ENCODE measurements at places on chromosomes 3 and 15.
A peak's percentile ranks its signal among the peaks of the same experiment; 100 is the strongest.

- ATAC-seq, result no peak
Measured at GRCh38 chr15:97013491-97013890, 683.0 kb downstream of the NR2F2 start.

DNA sequence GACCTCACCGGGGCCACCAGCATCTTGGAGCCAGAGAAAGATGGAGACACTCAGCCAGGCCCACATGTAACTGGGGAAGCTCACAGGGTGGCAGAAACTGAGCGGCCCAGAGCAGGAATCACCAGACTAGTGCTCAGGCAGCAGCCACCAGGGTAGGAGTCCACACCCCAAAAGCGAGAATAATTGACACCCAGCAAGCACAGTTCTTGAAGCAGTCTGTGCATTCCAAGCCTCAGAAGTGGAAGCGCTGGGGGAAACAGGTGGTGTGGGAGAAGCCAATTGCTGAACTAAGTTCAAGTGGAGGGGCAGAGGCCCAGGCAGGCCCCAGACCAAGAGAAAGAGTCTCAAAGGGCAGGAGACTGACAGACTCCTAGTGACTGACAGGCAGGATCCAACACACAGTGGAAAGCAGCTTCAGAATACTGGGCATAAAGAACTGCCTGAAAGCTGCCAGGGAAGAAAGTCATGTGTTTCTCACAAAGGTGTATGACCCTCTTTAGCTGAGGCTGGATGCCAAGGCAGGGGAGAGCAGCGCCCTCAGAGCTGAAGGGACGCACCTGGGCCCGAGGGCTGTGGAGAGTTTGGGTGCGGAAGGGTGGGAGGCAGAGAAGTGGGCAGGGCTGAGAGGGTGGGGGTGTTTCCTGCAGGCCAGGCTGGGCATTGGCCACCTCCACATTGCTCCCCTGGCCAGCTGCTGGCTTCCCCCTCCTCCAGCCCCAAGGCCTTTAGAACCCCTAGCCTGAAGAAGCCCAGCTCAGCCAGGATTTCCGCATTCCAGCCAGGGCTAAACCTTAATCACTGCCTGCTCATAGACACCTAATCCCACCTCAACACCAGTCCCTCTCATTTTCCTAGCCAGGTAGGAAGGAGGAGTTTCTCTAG is 7.7 kb downstream of the NT5DC2 start:
- ATAC-seq, result no peak

GRCh38 chr3:40477666-40478065 is 744 bp downstream of the ZNF619 start:
- ATAC-seq, result no peak

- no peak for ATAC-seq
Measured at GRCh38 chr3:122168044-122168443, 15.4 kb upstream of the CASR start.

DNA sequence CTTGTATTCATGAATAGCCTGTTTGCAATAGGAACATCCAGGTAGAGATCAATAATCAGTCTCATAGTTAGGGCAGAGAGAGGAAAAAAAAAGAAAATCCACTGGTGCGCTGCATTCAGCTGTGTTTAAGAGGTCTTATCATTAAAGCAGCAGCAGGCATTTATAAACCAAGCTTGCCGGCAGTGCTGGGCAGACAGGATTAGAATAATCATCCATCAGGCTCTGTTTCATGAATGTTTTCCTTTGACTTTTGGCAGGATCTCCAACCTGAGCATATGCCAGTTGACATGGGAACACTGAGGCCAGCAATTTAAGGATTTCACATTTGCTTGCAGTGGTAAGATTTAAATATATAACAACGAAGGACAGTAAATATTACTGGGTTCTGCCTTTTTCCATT is 305.2 kb upstream of the SEMA6D start:
- ATAC-seq, result no peak

DNA sequence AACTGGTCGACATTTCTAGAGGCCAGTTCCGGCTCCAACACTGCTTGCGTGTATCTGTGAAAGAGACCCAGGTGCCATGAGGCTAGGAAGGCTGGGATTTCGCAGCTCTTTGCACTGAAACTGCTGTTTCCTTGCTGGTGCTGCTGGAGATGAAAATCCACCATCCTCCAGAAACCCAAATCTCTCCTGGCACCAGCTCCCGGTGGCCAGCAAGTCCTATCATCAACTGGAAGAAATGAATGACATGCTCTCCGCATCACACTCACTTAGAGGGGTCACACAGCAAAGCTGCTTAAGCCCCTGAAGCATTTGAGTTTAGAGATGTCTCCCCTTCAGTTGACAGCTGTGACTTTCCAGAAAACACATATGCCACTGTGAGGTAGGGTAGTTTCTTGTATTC is 471.8 kb upstream of the PROK2 start:
- ATAC-seq, result no peak

DNA sequence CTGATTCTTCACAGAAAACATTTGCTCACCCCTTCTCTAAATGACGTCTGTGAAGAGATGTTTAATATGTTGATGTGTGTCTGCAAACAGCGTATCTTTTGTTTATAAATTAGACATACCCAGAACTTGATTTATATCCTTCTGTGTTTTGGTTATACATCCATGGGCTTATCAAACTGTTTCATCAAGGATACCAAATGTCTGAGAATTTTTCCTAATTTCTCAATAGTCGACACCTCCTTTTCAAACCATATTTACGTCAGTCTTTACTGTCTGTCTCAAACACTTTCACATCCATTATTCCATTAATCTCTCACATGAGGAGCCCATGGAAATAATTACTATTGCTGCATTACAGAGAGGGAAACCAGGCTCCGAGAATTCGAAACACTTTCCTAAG is 85.4 kb downstream of the FGF12 start:
- no peak for ATAC-seq

GRCh38 chr3:78690766-78691165 is 1077.0 kb downstream of the ROBO1 start:
- no peak for ATAC-seq

DNA sequence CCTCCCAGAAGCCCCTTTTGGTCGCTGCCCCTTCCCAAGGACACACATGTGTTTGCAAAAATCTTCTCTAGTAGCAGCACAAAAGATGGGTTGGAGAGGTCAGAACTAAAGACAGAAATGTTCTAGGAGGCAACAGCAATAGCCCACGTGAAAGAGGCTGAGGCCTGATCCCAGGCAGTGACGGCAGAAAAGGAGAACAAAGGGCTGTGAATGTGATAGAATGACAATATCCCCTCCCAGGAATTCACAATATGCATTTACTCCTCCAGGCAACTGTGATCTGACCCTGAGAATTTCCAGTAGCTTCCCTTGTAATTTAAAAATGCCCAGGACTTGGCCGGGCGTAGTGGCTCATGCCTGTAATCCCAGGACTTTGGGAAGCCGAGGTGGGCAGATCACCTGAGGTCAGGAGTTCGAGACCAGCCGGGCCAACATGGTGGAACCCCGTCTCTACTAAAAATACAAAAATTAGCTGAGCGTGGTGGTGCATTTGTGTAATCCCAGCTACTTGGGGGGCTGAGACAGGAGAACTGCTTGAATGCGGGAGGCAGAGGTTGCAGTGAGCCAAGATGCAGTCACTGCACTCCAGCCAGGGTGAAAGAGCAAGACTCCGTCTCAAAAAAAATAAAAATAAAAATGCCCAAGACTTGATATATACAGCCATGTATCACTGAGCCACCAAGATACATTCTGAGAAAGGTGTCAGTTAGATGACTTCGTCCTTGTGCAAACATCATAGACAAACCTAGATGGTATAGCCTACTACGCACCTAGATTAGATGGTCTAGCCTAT is 43.6 kb upstream of the PIAS1 start:
- ATAC-seq, result no peak

DNA sequence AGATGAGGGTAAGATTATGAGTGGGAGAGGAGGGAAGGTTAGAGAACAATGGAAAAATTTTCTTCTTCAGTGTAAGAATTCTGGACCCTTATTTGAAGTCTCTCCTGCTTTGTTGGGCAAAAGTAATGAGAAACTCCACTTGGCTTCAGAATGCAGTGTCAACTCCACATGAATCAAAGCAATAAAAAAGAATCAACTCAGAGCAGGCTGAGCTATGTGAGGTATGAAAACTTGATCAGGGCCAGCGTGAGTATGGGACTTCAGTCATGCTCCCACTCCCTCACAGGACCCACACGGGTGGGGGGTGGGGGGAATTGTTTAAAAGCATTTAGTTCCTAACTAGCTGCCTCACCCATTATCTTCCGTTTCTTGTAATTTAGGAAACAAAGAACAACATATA is 502.2 kb downstream of the PDCD6IP start:
- no peak for ATAC-seq

DNA sequence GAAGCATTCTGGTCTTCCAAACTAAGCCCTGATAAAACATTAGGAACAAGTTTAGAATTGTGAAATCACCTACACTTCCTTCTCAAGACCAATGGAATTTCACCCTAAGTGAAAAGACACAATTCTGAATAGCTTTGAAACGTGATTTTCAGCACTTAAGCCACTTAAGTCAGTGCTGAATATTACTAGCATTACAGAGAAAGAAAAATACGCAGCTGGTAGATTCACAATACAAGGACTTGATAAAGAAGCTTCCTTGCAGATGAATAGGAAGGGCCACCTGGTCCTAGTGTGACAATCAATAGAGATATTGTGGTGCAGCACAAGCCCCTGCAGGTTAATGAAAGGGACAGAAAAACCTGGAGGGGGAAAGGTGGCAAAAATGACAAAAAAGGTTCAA is 353.1 kb upstream of the ALCAM start:
- no peak for ATAC-seq

DNA sequence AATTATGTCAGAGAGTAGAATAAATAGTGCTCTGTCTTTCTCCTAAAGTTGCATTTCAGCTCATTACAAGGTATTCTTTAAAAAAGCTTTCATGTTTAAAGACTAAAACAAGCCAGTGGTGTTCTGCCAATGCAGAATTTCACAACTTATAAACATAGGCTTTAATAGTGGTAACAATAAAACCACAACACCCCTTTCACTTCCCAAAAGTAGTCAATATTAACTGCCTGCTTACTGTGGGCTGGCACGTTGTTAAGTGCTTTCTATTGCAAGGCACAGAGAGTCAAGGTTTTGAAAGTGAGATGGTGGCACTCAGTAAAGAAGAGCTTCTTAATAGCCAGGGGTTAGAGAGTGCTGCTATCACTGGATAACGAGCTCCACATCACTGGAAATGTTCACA is 8.4 kb upstream of the RTP1 start:
- ATAC-seq, result no peak

DNA sequence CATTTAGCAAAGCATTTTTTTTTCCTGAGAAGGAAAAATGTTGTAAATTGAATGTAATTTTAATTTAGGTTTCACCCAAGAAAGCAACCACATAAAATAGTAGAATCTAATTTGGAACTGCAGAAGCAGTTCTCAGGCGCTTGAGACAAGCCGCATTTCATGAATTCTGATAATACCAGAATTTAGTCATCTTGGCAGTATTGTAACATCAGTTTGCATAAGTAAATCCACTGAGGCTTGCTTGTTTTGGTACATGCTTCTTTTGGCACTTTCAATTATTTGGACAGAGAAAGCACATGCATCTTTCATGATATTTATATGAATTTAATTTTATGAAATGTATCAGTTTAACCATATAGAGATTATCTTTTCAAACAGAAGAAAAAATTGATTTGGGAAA is 389.7 kb upstream of the ROBO1 start:
- ATAC-seq, result no peak

DNA sequence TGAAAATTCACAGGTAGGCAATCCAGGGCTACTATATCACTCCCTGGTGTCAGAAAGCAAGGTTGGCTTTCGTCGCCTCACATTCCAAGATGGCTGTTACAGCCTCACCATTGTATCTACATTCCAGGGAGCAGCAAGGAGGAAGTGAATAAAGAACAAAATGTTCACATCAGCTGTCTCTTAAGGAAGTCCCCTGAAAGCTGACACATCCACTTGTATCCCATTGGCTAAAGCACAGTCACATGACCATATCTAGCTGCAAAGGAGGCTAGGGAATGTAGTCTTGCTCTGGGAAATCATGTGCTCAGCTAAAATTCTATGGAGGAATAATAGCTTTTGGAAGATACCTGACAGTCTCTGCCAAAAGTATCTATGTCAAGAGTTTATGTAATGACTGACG is 12.8 kb upstream of the GATA2 start:
- no peak for ATAC-seq

GRCh38 chr3:193686665-193687483 is 93.9 kb downstream of the OPA1 start:
- no peak for ATAC-seq

DNA sequence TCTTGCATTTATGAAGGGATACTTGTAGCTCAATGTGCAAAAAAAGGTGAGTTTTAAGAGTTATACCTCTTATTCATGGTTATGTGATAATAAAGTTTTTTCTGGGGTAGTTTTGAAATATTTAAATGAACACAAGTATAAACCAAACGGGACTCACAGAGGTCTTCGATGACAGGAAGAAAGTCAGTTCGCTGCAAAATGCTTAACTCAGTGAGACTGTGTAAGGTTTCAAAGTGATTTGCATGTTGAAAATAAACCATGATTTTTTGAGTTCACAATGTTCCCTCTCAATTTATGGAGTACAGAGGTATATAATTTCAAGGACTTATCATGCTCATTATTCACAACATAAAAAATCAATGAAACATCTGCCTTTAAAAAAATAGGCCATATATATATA is 36.3 kb upstream of the MYH15 start:
- ATAC-seq, result no peak

GRCh38 chr15:63072809-63073277 is 30.3 kb downstream of the TPM1 start:
- ATAC-seq, result no peak

DNA sequence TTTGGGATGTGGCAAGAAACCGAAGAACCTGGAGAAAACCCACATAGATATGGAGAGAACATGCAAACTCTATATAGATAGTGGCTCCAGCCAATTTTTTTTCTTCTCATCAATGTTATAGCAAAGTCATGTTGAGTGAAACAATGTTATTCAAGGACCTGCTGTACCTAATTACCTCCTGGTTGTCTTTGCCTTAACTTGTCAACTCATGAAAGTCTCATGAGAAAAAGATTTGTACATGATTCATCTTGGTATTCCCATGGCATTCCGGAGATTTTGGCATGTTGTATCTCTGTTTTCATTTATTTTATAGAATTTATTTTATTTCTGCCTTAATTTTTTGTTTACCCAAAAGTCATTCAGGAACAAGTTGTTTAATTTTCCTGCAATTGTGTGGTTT is 303.8 kb upstream of the CDIN1 start:
- ATAC-seq, result no peak

GRCh38 chr3:48058091-48058490 is 41.9 kb upstream of the MAP4 start:
- ATAC-seq, result no peak

DNA sequence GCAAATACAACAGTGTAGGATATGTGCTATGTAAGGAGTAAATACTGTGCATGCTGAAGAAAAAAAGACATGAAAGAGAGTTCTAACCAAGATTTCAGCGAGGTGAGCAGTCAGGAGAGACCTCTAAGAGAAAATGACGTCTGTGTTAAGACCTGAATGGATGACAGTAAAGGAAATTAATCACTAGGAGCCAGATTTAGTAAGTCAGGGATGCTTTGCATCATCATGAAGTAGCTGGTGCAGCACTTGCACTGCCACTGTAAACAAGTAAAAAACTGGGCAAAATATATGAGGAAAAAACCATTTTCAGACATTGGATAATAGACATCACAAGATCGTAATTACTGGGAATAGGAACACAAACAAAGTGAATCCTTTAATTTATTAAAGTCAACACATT is 32.6 kb downstream of the RTP4 start:
- no peak for ATAC-seq

GRCh38 chr3:113867506-113867905 is 28.9 kb downstream of the GRAMD1C start:
- no peak for ATAC-seq

GRCh38 chr15:99507504-99508310 is 58.1 kb upstream of the MEF2A start:
- ATAC-seq, result peak; percentile 89

- no peak for ATAC-seq
Measured at GRCh38 chr3:46962427-46962826, 14.1 kb downstream of the CCDC12 start.

All from gastroesophageal sphincter (tissue), 4 donors.